ENCODE measurements at places on chromosomes 2 and 18. TPM values are rescaled to one million over a fixed set of nuclear protein-coding genes. Genes with fewer than 3 reads are reported as not detected.

Gene OSR1
- 6.3 TPM for total RNA-seq

Gene C2orf78
- total RNA-seq, result not detected

Gene AGBL5
- total RNA-seq, result 9.9 TPM

Gene GAREM1
- total RNA-seq, result 22.7 TPM

Gene ABHD1
- total RNA-seq, result 2.4 TPM

Gene TEKT4
- 0.16 TPM for total RNA-seq

Gene COL6A3
- 84.5 TPM for total RNA-seq

Gene ST8SIA5
- total RNA-seq, result 2.6 TPM

Gene MROH2A
- not detected for total RNA-seq

Gene LCT
- not detected for total RNA-seq

Gene NYAP2
- total RNA-seq, result not detected

Gene CROCC2
- total RNA-seq, result not detected

Gene KCNIP3
- 8.7 TPM for total RNA-seq

Gene DSG4
- not detected for total RNA-seq

Gene CRIM1
- 21.7 TPM for total RNA-seq

Measured in Right ventricle myocardium inferior (tissue), 1 donor.